ENCODE measurements at places on chromosomes 1 and 21.

DNA sequence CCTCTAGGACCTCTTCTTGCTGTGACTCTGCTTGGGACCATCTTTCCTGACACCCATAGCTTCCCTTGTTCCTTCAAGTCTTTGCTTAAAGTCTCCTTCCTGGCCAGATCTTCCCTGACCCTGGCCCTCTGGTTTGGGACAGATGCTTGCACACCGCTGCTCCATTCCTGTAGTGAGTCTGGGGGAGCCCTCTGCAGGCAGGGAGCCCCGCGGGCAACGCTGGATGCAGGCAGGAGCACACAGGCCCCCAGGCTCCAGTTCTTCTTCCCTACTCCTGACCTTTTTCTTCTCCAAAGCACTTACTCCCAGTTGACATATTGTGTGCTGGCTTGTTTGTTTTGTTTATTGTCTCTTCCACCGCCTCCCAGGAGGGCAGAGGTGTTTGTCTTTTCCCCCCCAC is 413.4 kb downstream of the CAMTA1 start:
- no peak for DNase-seq

DNA sequence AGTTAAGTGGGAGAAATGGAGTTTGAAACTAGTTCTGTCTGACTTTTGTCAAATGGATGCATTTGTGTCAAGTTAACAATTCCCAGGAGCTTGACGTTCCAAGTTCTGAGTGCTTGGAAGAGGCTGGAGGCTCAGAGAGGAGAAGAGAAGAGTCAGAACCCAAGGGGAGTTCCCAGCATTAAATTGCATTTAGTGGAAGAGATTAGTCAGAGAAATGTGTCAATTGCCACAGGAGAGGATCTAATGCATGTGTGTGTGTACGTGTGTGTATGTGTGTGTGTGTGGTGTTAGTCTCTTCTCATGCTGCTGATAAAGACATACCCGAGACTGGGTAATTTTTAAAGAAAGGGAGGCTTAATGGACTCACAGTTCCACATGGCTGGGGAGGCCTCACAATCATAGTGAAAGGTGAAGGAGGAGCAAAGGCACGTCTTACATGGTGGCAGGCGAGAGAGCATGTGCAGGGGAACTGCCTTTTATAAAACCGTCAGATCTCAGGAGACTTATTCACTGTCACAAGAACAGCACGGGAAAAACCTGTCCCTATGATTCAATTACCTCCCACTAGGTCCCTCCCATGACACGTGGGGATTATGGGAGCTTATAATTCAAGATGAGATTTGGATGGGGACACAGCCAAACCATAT is 101.5 kb upstream of the TMEM51 start:
- DNase-seq: no peak

- DNase-seq: no peak
These were observed 1.4 kb downstream of the MMEL1 start for GRCh38 chr1:2631136-2632050.

GRCh38 chr1:7149080-7149838 is 364.0 kb downstream of the CAMTA1 start:
- DNase-seq: no peak

DNA sequence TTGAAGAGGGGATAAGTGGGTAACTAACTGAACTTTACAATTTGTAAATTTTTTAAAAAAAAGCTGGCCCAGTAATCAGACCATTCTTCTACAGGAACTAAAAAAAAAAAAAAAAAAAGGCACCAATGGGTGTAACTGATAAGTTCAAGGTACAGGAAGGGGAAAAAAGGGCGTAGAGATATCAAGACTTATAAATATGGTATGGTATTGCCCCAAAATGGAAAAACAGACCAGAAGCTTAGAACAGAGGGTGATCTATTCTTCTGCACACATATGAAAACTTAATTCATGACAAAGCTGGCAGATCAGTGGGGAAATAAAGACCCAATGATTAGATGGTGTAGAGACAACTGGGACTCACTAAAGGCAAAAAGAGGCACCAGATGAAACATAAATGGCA is 58.9 kb downstream of the LHX4 start:
- DNase-seq: no peak

DNA sequence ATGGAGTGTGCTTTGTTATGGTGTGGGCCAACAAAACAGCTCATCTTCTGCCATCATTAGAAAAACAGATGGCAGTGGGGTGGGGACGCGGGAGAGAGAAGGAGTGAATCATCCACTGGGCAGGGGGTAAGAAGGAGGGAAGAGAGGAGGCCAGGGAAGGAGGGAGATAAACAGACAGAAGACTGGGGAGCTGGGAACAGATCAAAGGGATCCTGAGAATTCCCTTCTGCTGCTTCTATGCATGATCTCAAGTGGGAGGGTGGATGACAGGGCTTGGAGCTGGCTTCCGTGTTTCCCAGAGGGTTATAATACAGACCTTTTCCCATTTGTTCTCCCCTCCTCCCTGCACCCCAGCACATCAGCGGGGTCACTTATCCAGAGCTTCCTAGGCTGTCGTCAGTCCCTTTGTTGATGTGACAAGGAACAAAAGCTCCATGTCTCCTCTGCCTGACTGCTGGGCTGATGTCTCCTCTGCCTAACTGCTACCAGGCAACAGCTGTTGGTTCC is 338.6 kb downstream of the PAPPA2 start:
- DNase-seq: no peak

DNA sequence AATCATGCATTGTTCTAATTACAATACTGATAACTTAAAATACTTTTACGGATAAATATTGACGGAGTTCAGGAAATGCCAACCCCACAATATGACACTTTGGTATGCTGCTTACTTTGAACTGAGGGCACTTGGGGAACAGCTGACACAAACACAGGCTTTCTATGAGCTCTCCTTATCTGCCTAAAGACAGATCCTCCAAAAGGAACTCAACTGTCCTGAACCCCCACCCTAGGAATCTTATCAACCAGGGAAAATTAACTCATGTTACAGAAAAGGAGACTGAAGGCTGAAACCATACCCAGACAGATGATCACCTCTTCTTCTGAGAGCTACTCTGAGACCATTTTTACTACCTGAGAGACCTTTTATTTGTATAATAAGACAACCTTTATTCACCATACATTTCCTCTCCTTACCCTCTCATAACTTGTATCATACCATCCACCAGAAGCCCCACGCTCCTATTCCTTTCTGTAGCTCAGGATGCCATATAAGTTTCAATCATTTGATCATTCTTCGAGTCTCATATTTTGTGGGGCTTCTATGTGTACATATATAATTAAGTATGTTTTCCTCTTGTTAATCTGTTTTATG is 239.5 kb downstream of the FAF1 start:
- DNase-seq: no peak

GRCh38 chr1:47444562-47445465 is 7.0 kb downstream of the FOXD2 start:
- no peak for DNase-seq
